ENCODE measurements at places on chromosomes 11 and 22. TPM values are rescaled to one million over a fixed set of nuclear protein-coding genes. Genes with fewer than 3 reads are reported as not detected.

The POTEH gene
- not detected for total RNA-seq

The CXCR5 gene
- not detected for total RNA-seq

The SLC22A6 gene
- not detected for total RNA-seq

The GGTLC3 gene
- not detected for total RNA-seq

The NKAPD1 gene
- total RNA-seq: 18.3 TPM

The FJX1 gene
- total RNA-seq: 11.9 TPM
